ENCODE measurements at places on chromosomes 12 and 14. TPM values are rescaled to one million over a fixed set of nuclear protein-coding genes. Genes with fewer than 3 reads are reported as not detected.

TMEM106C gene
- total RNA-seq = 168 TPM

DNA sequence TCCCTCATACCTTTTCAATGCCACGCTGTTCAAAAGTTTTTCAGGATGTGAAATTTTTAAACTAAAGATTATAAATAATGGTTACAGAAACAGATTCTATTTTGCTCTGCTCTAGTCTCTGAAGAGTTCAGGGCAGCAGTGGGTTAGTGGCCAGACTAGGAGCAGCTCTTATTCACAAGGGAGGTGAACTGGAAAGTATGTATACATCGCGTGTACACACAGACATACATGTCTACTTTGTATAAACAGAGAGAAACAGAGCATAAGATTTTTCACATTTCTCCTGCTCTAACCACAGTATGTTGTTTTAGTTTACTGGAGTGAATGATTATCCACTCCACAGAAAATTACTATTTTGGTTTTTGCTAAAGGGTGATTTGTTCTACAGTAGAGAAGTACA lies 74.4 kb upstream of the CRY1 start:
- no peaks in the 10 kb centered on the region for H3K36me3 ChIP-seq
- H3K27me3 ChIP-seq = peaks cover 4% of the 10 kb centered on the region
- no peak overlapping the region for H3K27ac ChIP-seq
- DNase-seq = no peak
- H3K4me1 ChIP-seq = no peaks in the 10 kb centered on the region

- no peaks in the 10 kb centered on the region for H3K27me3 ChIP-seq
- no peak overlapping the region for H3K27ac ChIP-seq
- no peak overlapping the region for H3K4me3 ChIP-seq
- no peaks in the 10 kb centered on the region for H3K4me1 ChIP-seq
- no peaks in the 10 kb centered on the region for H3K36me3 ChIP-seq
- no peak for DNase-seq
These were observed 39.5 kb downstream of the STXBP6 start for GRCh38 chr14:25010471-25010870.

IL26 gene
- 0.21 TPM for total RNA-seq

LTB4R2 gene
- total RNA-seq = 11.5 TPM

KRT79 gene
- total RNA-seq = 0.96 TPM

DNA sequence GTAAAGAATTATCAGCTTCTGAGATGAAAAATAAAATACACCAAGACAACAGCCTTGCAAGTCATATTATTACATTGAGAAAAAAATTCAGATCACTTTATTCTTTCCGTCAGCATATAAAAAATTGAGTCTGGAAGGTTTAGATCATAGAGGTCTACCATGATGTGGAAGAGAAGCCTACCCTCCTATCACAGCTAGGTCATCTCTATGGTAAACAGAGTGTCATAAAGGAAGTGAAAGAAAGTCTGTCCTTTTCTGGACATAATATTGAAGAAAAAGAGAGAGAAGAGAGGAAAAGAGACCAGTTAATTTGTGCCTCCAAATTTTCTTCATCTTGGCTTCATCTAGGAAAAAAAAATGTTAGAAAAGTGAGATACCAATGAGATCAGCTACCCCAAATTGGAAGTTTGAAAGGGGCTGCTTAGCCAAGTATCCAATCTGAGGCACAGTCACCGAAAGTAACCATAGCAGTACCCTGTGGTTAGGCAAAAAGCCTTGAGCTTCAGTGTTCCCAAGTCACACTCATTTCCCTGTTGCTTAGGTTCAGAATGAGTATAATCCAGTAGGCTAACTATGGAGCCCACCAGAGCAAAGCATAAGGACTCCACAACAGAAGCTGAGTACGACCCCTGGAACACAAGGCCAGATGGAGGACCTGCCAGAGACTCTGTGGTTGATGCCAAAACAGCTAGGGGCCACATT lies 38.1 kb downstream of the DUSP6 start:
- H3K36me3 ChIP-seq = no peaks in the 10 kb centered on the region
- no peak for DNase-seq
- H3K27me3 ChIP-seq = no peaks in the 10 kb centered on the region
- no peak overlapping the region for H3K27ac ChIP-seq
- H3K4me3 ChIP-seq = no peak overlapping the region

- no peak overlapping the region for H3K27ac ChIP-seq
- no peaks in the 10 kb centered on the region for H3K4me1 ChIP-seq
These were observed 31.7 kb downstream of the TNFAIP2 start for GRCh38 chr14:103155010-103155409.

CMTM5 gene
- total RNA-seq = not detected

DNA sequence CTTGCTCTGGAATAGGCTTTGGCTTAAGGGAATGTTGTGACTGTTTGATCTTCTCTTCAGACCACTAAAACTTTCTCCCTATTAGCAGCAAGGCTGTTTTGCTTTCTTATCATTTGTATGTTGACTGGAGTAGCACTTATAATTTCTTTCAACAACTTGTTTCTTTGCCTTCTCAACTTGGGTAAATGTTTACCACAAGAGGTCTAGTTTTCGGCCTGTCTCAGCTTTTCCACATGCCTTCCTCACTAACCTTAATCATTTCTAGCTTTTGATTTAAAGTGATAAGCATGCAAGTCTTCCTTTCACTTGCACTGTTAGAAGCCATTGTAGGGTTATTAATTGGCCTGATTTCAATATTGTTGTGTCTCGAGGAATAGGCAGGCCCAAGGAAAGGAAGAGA lies 126.7 kb upstream of the AEBP2 start:
- no peak for DNase-seq
- H3K4me1 ChIP-seq = peaks cover 4% of the 10 kb centered on the region
- H3K4me3 ChIP-seq = no peak overlapping the region
- no peaks in the 10 kb centered on the region for H3K27me3 ChIP-seq

SLC38A4 gene
- not detected for total RNA-seq

- DNase-seq = no peak
- no peak overlapping the region for H3K4me3 ChIP-seq
- no peaks in the 10 kb centered on the region for H3K36me3 ChIP-seq
These were observed 147.2 kb upstream of the DYRK2 start for GRCh38 chr12:67501362-67501761.

- peaks cover 21% of the 10 kb centered on the region for H3K4me1 ChIP-seq
- DNase-seq = no peak
- no peaks in the 10 kb centered on the region for H3K27me3 ChIP-seq
- H3K4me3 ChIP-seq = no peak overlapping the region
These were observed 257.2 kb downstream of the NELL2 start for GRCh38 chr12:44618946-44619345.

- no peak overlapping the region for H3K4me3 ChIP-seq
- no peak overlapping the region for H3K27ac ChIP-seq
- peaks cover 12% of the 10 kb centered on the region for H3K4me1 ChIP-seq
- H3K27me3 ChIP-seq = no peaks in the 10 kb centered on the region
- no peaks in the 10 kb centered on the region for H3K36me3 ChIP-seq
- peak; percentile 33 for DNase-seq
These were observed 4.4 kb downstream of the AMHR2 start for GRCh38 chr12:53427905-53428594.

GRCh38 chr12:70826156-70826555 lies 94.4 kb downstream of the PTPRR start:
- no peaks in the 10 kb centered on the region for H3K27me3 ChIP-seq
- H3K4me3 ChIP-seq = no peak overlapping the region
- no peak for DNase-seq

ALDH1L2 gene
- 5.9 TPM for total RNA-seq

DNA sequence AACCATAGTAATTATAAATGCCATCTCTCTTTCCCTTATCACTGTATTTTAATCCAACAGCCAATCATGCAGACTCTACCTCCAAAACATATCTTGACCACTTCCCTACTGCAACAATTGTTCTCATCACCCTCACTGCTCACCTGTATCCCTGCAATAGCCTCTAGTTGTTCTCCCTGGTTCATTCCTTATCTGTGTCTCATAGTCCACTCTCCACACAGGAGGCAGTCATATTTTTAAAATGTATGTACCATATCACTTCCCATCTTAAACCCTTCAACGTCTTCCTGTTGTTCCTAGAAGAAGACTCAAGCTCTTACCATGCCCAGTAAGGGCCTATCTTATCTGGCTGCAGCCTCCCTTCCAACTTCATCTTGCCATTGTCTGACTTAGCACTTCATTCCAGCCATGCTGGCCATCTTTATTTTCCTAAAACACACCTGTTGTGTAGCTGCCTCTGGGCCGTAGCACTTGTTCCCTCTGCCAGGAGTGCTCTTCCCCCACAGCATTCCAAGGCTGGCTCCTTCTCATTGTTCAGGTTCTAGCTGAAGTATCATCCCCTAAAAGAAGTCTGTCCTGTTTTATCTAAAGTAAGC lies 27.8 kb upstream of the BHLHE41 start:
- no peak overlapping the region for H3K27ac ChIP-seq
- DNase-seq = no peak
- no peaks in the 10 kb centered on the region for H3K27me3 ChIP-seq
- no peaks in the 10 kb centered on the region for H3K4me1 ChIP-seq
- no peak overlapping the region for H3K4me3 ChIP-seq

LRTM2 gene
- total RNA-seq = not detected

P2RX7 gene
- 3.6 TPM for total RNA-seq

GRCh38 chr14:64605926-64606685 lies 56.3 kb downstream of the PPP1R36 start:
- H3K36me3 ChIP-seq = no peaks in the 10 kb centered on the region
- no peak for DNase-seq
- peaks cover 5% of the 10 kb centered on the region for H3K4me1 ChIP-seq
- no peak overlapping the region for H3K4me3 ChIP-seq

GRCh38 chr12:55641595-55641994 lies 4.9 kb downstream of the OR10P1 start:
- peaks cover 6% of the 10 kb centered on the region for H3K27me3 ChIP-seq
- peaks cover 2% of the 10 kb centered on the region for H3K36me3 ChIP-seq
- H3K4me3 ChIP-seq = no peak overlapping the region
- peaks cover 23% of the 10 kb centered on the region for H3K4me1 ChIP-seq
- H3K27ac ChIP-seq = no peak overlapping the region

B3GNT4 gene
- total RNA-seq = 0.92 TPM

DNA sequence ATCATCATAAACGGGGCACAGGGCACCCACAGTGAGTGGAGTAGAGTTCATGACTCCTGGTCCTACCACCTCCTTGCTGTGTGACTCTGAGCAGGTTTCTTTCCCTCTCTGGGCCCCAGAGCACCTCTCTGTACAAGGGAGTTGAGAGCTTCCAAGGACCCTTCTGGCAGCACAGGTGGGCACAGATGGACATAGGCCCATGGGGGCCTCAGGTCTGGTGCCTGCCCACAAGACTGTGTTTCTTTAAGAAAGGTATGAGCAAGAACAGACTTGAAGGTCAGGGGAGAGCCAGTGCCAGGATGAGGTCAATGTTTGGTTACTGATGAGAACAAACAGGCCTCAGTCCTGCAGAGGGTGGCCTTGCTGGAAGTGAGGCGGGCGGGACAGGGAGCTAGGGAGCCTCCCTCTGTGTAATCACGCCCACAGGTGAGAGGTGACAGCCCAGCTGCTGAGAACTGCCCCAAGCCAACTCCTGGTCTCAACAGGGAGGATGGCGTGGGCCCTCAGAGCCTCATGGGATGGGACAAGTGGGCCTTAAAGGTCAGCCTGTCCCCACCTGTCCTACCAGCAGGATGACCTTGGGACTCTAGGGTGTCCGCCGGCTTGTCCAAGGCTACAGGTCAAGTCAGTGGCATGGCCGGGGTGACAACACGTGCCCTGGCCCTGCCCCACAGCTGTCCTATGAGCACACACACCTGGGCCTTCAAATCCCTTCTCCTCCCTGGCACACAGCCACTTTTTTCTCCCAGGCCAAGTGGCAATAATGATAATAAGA lies 49.1 kb downstream of the CCDC85C start:
- H3K4me3 ChIP-seq = no peak overlapping the region
- no peaks in the 10 kb centered on the region for H3K36me3 ChIP-seq
- no peak for DNase-seq
- no peaks in the 10 kb centered on the region for H3K27me3 ChIP-seq

DNA sequence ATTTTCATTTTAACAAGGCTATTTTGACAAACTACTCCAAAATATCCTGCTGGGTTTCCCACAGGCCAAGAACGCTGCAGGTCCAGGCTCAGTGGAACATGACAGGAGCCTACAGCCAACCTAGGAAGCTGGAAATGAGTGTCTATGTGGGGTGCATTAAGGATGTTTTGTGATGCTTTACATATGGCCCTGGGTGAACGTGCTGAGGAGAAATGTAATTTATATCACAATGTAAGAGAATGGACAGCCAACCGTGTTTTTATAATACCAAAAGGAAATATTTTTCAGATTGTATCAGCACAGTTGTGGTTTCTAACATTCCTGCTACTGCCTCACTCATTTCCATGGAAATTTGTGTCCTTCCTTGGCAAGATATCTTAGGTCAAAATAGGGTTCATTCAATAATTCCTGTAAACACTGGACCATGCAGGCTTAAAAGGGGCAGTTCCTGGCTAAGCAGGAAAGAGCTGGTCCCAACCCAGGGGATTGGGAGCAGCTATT lies 51.5 kb downstream of the ST8SIA1 start:
- peaks cover 5% of the 10 kb centered on the region for H3K4me1 ChIP-seq
- no peaks in the 10 kb centered on the region for H3K36me3 ChIP-seq
- no peak for DNase-seq
- H3K27ac ChIP-seq = no peak overlapping the region

GRCh38 chr12:28017873-28018255 lies 45.3 kb upstream of the PTHLH start:
- H3K27ac ChIP-seq = no peak overlapping the region
- no peaks in the 10 kb centered on the region for H3K4me1 ChIP-seq
- no peak overlapping the region for H3K4me3 ChIP-seq
- DNase-seq = no peak
- no peaks in the 10 kb centered on the region for H3K36me3 ChIP-seq

TMCC3 gene
- total RNA-seq = 0.10 TPM

DNA sequence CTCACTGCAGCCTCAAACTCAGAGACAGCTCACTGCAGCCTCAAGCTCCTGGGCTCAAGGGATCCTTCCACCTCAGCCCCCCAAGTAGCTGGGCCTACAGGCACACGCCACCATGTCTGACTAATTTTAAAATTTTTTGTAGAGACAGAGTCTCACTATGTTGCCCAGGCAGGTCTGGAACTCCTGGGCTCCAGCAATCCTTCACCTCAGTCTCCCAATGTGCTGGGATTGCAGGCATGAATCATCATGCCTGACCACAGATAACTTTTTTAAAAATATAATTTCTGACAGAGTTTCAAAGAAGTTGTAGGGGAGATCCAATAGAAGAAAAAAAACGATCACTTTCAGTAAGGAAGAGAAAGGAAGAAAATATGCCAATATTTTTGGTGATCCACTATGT lies 189.7 kb upstream of the CDKN3 start:
- no peak overlapping the region for H3K4me3 ChIP-seq
- H3K4me1 ChIP-seq = no peaks in the 10 kb centered on the region

PMCH gene
- 0.68 TPM for total RNA-seq
